Fibroblast of lung (primary cell): ENCODE measurements at places on chromosomes 5 and 9. TPM values are rescaled to one million over a fixed set of nuclear protein-coding genes. Genes with fewer than 3 reads are reported as not detected.

GRCh38 chr5:38825494-38825893, 20.3 kb upstream of the OSMR start:
- DNase-seq, result peak; percentile 34

DNA sequence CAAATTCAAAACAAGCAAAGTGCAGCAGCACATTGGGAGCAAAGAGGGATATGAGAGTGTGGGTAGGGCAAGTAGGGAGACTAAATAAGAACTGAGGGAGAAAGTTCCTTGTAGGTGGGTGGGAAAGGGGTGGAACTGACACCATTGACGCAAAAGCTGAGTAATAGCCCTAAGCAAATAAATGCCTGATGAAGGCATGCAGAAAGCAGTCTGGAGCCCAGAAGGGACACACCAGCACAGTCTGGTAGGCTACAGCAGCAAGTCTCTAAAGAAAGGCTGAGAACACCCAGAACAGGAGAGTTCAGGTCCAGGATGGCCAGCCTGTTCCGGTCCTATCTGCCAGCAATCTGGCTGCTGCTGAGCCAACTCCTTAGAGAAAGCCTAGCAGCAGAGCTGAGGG, at the start of gene INSL4:
Gene INSL4 (plus strand): TSS at position 208 of the 400 bp plus-strand sequence. CDS start 105 bp downstream, at position 313.
- DNase-seq, result no peak

GRCh38 chr9:76379494-76379893, 14.7 kb downstream of the RFK start:
- DNase-seq, result no peak

DNA sequence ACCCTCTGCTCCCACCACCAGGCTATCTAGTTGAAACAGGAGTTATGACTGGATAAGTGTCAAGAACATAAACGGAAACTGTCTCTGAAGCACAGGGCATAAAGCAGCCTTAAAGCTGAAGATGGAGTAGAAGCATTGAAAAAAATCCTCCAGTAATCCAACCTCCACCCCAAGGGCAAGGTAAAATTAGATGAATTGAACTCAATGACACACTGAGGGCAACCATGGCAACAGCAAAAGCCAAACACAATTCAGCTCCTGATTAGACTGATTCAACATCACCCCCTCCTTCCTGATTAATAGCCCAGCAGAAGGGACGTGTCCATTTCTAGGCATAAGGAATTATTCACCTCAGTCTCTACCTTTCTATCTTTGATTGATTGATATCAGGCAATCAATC, 183.2 kb upstream of the MAP3K1 start:
- no peak for DNase-seq

DNA sequence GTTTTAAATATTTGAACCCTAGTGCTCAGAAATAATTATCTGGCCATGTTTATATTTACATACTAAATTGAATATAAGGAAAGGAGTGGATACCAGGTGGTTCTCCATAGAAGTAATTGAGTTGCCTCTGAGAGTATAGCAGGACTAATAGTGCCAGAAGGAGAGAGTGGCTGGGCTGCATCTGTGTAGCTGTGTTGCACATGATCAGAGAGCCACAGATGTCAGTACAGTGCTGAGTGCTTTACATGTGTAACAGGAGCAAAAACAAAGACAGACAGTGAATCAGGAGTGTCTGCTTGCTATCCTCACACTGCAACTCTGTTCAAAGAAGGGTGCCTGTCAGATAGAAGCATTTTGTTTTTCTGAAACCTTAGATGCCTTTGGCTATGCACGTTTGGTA, 353.9 kb upstream of the PAPPA start:
- no peak for DNase-seq

The ENHO gene
- under 0.01 TPM in 1 of 2 replicates, not detected in the other for total RNA-seq

- peak; percentile 26 for DNase-seq
Observed at GRCh38 chr9:76887951-76888350, 18.0 kb downstream of the PRUNE2 start.

The SUSD3 gene
- total RNA-seq, result 2.8 and 4.6 TPM in 2 replicates

- DNase-seq, result no peak
Observed at GRCh38 chr5:176486189-176486757, 38.1 kb downstream of the FAF2 start.

- DNase-seq, result peak; percentile 48
Observed at GRCh38 chr9:127742435-127743088, 7.5 kb upstream of the TOR2A start.

GRCh38 chr5:56384186-56384585, 151.1 kb upstream of the ANKRD55 start:
- DNase-seq, result no peak

- no peak for DNase-seq
Observed at GRCh38 chr5:142825378-142826089, 55.4 kb downstream of the ARHGAP26 start.

The RNF183 gene
- total RNA-seq, result not detected in 2 replicates

- DNase-seq, result no peak
Observed at GRCh38 chr5:138366632-138367382, 14.3 kb downstream of the KDM3B start.

The PTGER4 gene
- 3.3 and 5.4 TPM in 2 replicates for total RNA-seq

DNA sequence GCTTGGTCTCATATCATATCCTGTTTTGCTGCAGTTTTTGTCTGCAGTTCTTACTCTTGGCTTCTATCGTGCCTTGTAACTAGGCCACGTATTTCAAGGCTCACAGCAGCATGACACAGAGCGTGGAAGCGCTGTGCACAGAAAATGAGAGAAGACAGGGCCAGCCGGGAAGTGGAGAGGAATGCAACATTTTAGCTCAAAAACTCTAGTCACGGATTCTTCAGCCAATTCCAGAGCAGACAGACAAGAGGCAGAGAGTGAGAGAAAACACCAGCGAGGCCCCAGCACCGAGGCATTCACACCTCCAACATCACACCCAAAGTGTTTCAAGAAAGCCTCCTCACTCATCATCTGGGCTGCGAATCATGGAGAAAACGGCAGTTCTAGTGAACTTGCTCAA, 160.8 kb downstream of the DNAH5 start:
- DNase-seq, result no peak

The CD72 gene
- 1.0 and 2.8 TPM in 2 replicates for total RNA-seq

The RGS7BP gene
- under 0.01 and 0.51 TPM in 2 replicates for total RNA-seq

DNA sequence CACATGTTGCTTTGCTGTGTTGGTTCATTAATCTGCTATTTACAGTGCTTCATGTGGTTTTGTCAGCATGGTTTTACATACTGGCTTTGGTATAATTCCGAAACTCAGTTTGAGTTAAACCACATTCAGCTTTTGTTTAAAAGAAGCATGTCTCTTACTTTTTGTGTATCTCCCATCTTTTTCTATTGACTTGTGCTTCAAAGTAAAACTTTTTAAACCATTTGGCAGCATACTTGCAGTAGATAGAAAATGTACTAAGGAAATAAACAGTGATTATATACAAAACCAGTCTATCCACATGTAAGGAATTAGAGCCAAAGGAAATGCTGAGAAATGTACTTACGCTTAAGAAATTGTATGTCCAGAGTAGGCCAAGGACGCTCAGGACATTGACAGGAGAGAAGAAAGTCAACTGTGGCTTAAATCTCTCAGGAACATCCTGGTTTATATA, 286.9 kb downstream of the ARHGEF28 start:
- DNase-seq, result peak; percentile 42

The TTC39B gene
- 12.1 and 16.8 TPM in 2 replicates for total RNA-seq

The DIRAS2 gene
- 0.26 and 0.66 TPM in 2 replicates for total RNA-seq

DNA sequence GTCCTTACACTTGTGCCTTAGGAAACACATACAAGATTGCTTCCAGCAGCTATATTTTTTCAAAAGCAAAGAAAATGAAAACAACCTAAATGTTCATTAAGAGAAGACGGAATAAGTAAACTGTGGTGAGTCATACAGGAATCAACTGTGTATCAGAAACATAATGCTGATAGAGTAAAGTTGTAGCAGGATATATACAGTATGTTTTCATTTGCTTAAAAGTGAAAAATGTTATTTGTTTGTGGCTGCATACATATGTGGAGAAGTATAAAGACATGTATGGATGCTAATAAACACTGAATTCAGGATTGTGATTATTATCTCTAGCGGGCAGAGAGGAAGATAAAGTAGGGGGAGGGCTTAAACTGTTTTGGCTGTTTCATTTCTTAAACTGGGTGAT, 8.3 kb downstream of the DCTN4 start:
- no peak for DNase-seq

DNA sequence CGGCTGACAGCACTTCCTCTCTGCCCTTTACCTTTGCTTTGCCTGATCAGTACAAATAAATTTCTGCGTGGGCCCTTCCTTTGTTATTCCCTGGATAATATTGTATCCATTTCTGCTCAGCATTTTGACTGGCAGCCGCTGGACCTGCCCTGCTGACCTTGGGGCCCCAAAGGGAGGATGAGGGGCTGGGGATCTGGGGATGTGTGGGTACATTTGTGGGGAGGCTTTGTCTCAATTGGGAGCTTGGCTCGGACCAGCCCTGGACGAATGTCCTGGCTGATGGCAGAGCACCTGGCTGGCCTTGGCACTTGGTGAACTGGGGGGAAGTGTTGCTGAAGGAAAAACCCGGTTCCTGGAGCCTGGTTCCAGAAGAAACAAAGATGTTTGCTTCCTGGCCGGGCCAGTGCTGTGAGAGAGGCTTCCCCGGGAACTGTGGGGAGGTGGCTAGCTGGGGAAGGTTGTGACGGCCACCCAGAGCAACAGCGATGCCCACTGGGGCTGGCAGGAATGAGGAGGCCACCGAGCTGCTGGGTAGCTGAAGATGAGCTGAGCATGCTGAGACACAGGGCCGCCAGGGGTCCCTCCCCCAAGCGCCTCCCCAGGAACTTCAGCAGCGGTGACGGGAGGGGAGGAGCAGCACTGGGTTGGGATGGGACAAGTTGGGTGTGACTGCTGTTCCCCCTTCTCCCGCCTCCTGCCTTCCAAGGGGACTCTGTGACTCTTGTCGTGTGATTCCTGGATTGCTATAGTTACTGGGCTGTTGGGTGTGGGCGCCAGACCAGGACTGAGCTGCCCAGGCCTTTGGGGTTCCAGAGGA, 8.4 kb downstream of the LMX1B start:
- no peak for DNase-seq

The GNA14 gene
- 0.26 and 0.50 TPM in 2 replicates for total RNA-seq

- no peak for DNase-seq
Observed at GRCh38 chr5:10509575-10509974, 54.3 kb upstream of the ANKRD33B start.

The OR13C9 gene
- total RNA-seq, result not detected in 2 replicates

DNA sequence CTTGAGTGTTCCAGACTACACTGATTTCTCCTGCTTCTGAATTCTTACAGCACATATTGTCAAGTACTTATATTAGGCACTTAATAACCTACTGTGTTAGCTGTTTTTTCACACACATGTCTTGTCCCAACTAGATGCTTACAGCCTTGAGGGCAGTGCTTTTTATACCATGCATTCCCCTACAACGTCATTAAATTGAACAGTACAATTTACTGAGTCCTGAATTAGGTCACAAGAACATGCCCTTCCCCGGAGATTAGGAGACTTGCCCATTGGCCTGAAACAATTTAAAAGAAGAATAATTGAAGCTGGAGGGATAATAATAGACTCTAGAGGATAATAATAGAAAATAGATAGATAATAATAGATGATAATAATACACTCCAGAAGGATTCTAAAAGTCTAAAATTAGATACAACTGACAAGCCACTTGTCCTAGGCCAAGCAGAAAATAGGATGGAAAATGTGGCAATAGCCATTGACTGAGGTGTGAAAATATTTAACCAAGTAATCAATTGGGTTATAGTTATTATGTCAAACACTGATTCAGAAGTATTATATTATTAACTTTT, 112.6 kb upstream of the SLC12A2 start:
- DNase-seq, result no peak

DNA sequence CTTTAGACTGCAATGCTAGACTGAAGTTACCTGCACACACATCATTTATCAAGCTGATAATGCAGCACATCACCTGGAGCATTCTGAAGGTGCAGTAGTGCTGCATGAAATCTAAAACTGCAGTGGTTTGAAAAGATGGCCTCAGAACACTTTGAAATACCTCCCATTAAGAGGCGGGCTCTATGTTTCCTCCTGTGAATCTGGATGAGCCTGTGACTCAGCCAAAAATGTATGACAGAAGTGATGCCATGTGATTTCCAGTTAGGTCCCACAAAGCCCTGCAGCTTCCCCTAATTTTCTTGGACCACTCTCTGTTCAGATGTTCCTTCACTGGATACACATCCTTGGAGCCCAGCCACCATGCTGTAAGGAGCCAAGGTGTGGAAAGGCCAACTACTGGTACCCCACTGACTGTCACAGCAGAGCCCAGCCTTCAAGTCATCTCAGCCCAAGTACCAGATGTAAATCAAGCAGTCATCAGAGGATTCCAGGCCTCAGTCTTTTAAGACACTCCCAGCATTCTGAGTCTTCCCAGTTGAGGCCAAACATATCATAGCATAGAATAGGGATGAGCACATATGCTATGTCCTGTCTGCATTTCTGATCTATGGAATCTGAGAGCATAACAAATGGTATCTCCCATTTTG, 27.2 kb upstream of the DEPDC1B start:
- DNase-seq, result no peak

DNA sequence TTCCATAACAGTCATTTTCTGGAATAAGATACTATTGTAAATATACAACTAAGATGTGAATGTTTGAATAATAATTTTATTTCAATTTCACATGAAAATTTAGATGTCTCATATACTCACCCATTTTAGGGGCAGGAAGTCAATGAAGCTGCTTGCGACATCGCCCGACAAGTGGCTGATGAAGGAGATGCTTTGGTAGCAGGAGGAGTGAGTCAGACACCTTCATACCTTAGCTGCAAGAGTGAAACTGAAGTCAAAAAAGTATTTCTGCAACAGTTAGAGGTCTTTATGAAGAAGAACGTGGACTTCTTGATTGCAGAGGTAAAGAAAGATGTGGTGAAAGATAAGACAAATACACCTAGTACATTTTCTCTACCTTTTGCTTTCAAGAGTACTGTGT, 8.6 kb downstream of the BHMT start:
- peak; percentile 42 for DNase-seq

The CNTNAP3 gene
- under 0.01 TPM in 1 of 2 replicates, not detected in the other for total RNA-seq

The GDNF gene
- total RNA-seq, result 0.51 and 0.83 TPM in 2 replicates

GRCh38 chr5:169627551-169627950, 9.5 kb upstream of the DOCK2 start:
- no peak for DNase-seq

DNA sequence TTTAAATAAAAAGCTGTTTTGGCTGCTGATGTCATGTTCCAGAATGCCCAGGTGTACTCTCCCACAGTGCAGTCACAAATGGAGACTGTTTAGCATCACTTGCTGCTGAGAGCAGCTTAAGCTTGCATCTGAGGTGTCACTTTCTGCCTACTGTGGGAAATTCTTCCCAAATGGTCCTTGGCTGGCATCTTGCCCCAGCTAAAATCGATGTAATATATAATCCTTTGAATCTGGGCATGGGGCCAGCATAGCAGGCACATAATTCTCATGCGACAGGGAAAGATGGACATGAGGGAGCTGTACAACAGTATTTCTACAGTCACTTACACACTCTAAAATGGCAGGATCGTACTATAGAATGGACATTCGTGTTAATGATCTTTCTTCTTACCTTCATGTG, 144.3 kb downstream of the MACIR start:
- no peak for DNase-seq

The RETREG1 gene
- total RNA-seq, result 0.51 and 0.99 TPM in 2 replicates

- peak; percentile 86 for DNase-seq
Observed at GRCh38 chr9:13485068-13485596, 205.6 kb upstream of the MPDZ start.
